Panc1 (cell line): ENCODE measurements at places on chromosomes 2 and 18.

- DNase-seq, result no peak
Observed at GRCh38 chr2:64524604-64525316, 632 bp downstream of the AFTPH start.

DNA sequence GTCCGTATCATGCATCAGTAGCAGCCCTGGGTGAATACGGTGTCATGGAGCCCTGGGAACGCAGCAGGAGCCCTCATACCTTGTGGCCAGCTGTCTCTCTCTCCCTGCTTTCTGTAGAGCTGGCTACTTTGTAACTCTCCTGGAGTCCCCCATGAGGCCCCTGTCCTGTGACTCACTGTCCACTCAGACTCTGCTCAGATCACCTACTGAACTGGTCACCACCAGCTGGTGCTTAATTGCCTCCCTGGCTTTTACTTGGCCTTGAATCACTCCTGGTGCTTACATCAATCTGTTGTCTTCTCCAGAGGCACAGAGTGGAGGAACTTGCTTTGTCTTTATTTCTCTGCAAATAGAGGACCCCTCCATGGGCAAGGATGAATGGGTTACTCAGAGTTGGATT, 172.7 kb downstream of the HRH4 start:
- DNase-seq, result no peak

DNA sequence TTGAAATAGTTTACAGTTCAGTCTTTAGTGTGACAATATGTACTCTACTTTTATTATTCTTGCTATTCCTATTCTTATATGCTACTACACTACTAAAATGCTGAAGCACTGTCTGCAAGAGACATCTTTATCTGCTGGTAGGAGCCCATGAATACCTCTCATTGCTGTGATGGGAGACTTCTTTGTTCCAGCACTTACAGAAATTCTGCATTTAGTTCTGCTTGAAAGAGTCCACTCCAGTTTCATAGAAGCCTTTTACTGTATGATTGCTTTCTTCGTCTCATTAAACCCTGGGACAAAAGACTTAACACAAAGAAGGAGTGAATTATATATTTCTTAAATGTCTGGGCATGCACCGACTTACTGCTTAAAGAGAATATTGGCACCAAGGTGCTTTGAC, 272.7 kb downstream of the CD226 start:
- DNase-seq, result no peak

DNA sequence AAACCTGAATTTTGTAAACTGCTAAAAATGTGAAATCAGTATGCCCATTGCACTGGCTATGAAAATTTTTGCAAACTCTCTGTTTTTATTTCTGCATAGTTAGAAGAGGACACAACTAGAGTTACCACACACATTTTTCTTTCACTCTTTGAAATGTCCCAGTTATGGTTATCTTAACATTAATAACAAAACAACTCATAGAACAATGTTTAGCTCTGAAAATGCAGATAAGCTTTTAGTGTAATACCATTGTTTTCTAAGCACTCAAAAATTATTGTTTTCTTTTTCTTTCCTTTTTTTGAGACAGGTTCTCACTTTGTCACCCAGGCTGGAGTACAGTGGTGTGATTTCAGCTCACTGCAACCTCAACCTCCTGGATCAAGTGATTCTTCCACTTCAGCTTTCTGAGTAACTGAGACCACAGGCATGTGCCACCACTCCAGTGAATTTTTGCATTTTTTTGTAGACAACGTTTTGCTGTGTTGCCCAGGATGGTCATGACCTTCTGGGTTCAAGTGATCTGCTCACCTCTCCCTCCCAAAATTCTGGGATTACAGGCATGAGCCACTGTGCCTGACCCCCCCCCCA, 1204.5 kb upstream of the ZEB2 start:
- no peak for DNase-seq

GRCh38 chr2:128301501-128301966, 17.1 kb downstream of the HS6ST1 start:
- no peak for DNase-seq

- DNase-seq, result no peak
Observed at GRCh38 chr2:7592618-7593140, 675.5 kb downstream of the RNF144A start.

DNA sequence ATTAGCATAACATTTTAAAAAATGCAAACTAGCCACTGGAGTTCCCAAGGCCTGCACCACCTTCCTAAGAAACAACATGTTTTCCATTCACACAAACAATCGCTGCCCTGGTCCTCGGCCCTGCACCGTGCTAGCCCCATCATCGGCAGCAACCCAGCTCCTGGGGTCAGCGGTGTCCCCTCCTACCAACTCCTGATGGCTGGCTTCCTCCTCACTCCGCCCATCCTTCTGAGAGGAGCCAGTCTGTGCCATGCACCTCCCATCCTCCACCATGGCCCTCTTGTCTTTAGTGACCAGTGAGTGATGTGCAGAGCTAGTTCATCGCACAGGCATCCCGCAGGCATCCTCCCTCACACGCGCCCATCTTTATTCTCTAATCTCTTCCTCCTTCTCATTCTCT, 81.9 kb downstream of the LONRF2 start:
- no peak for DNase-seq

DNA sequence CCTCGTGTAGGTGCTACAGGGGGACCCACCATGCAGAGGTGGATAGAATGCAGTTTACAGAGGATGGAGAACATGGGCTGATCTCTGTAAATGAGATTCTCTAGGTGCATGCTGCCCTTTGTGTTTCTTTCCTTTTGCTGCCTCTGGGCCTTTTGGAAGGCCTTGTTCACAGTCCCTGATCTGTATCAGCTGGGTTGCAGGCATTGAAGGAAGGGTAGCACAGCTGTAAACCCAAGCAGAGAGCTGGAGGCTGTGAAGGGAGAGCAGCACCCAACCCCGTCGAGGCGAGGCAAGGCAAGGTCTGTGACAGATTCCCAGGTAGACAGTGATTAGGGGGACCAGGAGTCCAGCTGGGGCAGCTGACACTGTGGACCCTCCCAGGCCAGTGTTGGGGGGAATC, 56.1 kb upstream of the SOS1 start:
- DNase-seq, result no peak

DNA sequence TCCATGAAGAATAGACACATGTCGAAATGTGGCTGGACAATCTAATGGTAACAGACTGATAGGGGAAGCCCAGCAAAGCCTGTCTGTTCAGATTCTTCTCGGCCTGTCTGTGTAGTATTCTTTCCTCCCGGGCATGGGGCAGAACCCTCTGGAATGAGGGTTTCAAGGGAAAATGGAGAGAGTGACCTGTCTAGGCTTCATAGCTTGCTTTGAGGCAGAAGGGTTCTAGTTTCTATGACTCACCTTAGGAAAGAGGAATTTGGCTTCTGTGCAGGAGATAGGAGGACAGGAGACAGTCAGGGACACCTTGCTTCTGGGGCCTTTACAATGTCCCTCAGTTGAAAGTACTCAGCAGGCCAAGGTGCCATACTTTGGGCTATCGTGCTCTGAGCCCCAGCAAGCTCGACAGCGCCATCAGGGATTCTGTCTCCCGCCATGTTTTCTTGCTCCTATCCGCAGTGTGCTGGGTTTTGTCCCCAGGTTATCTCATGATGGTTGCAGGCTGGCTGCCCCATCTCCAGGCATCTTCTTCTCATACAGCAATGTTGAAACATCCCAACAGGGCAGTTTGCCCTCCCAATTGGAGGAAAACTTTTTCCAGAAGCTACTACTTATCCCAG, 74.7 kb upstream of the TLK1 start:
- DNase-seq, result no peak

DNA sequence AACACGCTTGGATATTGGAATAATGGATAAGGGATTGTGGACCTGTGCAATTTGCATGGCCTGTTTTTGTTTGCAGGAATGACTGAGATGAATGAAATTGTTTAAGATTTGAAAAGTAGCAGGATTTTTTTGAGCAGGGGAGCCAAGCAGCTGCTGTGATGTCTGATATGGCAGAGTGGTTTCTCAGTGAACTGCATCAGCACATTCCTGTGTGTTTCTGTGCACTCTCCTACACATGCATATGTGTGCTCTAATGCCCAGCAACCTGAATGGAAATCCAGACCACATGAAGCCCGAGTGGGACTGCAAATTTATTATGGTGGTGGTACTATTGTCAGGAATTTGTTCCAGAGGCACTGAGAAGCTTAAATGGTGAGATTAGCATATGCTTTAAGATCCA, 161.7 kb downstream of the PARD3B start:
- DNase-seq, result no peak

GRCh38 chr2:1544478-1545069, 131.3 kb downstream of the TPO start:
- no peak for DNase-seq

DNA sequence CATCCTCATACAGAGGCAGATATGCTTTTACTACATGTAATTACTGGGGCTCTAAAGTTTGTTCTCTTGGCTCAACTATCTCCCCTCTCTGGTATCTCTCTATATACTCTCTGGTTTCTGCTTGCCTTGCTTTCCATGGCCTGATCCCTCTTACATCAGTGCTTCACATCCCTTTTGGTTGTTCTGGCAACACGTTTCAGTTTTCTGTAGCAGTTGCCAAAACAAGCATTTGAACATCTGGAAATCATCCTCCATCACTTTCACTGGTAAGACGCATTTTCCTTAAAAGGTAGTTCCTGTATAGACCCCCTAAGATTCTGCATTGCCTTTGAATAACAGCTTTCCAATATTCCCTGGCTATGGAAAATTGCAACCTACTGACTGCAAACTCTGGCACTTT, 25.9 kb downstream of the COL5A2 start:
- no peak for DNase-seq

DNA sequence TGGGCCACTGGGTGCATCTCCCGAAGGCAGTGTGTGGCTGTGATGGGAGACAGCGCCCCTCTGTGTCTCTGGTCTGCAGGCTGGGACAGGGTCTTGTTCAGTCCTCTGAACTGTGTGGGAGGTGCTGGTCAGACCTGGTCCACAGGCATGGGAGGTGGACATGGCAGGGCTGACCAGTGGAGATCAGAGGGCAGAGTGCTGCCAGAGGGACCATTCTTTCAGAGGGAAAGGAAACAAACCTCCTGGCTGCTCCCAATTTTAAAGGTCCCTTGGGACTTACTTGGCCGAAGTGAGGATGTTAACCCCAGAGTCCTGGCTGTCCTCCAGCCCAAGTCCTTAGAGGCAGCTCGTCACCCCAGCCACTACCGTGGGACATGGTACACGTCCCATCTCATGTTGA, 4.0 kb downstream of the CAPN13 start:
- no peak for DNase-seq

- no peak for DNase-seq
Observed at GRCh38 chr2:142323206-142323605, 192.4 kb upstream of the LRP1B start.

DNA sequence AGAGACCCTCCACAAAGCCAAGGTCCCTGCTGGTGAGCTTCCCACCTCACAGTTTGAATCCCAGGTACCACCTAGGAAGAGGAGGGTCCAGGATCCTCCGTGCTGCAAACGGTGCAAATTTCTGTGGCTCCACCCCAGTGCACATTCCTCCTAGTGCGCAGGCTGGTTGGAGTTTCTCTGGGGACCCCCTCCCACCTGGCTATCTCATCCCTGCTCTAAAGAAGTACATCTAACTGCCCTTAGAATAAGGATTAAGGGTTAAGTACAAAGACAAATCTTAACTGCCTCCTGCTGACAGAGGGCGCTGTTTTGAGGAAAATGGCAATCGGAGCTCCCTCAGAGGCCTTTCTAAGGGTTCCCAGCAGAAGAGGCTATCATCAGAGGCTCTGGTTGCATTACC, 109.6 kb upstream of the FSIP2 start:
- no peak for DNase-seq

DNA sequence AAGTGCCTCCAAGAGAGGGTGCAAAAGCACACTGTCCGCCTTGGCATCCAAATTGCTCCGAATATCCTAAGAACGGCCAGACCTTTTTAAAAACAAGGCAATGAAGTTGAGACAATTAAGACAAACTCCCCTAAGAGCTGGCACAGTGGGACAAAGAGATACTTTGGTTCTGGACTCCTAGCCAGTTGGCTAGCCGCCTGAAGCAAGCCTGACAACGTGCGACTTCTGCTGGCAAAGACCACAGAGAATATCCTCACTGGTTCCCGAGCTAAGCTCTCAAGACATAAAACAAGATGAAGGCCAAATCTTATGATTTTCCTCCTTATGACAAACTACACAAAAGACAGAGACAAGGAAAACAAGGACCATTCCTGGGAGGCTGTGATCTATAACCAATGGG, 32.7 kb downstream of the CHRNA1 start:
- no peak for DNase-seq
